NCI-H1436 treated with DMSO at 0.1 percent for 48 hours (cell line): ENCODE measurements at places on chromosomes 2 and 18.

DNA sequence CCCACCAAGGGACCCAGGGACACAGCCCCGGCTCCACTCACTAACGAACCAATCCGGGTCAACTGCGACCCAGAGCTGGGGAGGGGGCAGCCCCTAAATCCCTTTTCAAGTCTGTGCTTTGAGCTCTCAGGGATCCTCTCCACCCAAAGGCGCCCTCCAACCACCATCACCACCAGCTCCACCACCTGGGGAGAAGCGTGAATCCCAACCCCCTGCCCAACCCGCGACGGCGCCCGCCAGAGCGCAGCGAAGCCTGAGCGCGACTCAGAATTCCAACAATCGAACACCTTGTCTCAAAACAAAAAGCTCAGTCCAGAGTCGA is 497 bp downstream of the DSC3 start:
- no peak for DNase-seq

DNA sequence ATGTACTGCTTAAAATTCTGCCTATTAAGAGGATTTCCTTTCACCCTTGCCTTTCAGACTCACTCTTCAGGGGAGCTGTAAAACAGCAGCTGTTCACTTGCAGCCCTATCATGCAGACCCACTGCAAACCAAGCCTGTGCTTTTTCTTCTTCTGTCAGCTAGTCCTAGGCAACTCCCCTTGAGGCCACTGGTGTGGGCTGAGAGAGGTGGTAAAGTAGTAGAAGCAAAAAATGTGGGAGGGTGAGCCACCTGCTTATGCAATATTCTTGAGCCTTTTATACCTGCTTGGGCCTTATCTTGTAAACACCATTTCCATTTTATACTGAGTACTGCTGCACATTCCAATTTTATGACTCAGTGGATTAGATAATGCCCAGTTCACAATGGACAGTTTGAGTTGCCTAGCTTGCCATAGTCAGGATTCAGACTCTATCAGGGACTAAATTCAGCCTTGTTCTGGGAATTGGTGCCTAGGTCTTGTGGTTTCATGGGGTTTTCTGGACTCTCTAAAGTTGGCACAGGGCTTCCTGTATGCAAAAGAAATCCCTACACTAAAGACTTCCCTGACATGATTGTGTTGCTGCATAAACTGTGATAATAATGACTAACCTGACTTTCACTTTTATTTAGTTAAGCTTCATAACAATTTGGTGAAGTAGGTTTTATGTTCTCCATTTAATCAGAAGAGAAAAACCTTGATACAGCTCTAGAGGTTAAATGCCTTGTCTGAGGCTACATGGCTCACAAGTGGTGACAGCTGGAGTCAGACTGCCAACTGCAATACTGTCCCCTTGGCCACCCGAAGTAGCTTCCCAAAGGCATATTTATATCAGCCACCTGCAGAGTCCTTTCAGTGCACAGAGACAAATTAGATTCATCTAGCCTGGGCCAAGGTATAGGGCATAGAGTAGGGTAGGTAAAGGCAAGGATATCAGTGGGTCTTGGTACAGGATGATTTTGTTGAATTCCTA is 47.4 kb upstream of the KDM3A start:
- no peak for DNase-seq

DNA sequence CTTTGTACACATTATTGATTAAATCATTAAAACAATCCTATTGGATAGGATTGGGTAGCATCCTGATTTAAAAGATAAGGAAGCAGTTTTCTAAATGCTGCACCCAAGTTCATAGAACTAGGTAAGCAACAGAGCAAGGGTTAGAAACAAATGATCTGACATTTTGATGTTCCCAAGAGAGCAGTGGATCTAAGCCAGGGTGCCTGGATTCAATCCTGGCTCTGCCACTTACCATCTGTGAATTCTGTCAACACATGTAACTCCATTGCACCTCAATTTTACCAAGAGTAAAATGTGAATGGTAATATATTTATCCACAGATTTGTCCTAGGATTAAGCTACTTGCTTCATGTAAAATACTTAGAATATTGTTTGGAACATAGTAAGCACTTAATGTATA is 982.6 kb upstream of the FANCL start:
- no peak for DNase-seq

GRCh38 chr18:47838396-47838795 is 92.1 kb downstream of the SMAD2 start:
- no peak for DNase-seq

GRCh38 chr18:48417985-48418384 is 8.8 kb upstream of the ZBTB7C start:
- no peak for DNase-seq

GRCh38 chr2:120343433-120344105 is 2.4 kb upstream of the INHBB start:
- DNase-seq: no peak

DNA sequence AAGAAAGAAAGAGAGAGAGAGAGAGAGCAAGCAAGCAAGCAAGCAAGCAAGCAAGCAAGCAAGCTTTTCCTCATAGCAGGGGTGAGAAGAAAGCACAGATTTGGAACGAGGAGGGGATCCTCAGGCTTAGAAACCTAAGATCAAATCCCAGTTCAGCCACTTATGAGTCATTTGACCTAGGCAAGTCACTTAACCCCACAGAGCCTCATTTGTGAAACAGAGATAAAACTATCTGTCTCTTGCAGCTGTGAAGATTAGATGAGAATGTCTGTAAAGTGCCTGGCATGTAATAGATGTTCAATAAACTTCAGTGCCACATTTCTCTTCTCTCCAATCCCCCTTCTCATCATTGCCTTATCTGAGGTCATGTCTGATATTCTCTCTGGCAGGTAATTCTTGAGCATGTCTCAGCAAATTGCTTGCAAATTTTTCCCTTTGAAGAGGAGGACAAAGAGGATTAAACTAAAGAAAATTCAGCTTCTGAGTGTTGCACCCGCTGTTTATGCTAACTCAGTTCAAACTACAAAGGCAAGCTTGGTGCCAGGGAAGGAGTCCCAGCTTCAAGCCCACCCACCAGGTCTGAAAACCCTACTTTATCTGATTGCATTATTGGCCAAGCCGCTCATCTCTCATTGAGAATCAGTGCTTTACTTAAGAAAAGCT is 20.3 kb downstream of the ALK start:
- DNase-seq: no peak

- no peak for DNase-seq
Measured at GRCh38 chr2:138948070-138948539, 167.9 kb upstream of the NXPH2 start.

DNA sequence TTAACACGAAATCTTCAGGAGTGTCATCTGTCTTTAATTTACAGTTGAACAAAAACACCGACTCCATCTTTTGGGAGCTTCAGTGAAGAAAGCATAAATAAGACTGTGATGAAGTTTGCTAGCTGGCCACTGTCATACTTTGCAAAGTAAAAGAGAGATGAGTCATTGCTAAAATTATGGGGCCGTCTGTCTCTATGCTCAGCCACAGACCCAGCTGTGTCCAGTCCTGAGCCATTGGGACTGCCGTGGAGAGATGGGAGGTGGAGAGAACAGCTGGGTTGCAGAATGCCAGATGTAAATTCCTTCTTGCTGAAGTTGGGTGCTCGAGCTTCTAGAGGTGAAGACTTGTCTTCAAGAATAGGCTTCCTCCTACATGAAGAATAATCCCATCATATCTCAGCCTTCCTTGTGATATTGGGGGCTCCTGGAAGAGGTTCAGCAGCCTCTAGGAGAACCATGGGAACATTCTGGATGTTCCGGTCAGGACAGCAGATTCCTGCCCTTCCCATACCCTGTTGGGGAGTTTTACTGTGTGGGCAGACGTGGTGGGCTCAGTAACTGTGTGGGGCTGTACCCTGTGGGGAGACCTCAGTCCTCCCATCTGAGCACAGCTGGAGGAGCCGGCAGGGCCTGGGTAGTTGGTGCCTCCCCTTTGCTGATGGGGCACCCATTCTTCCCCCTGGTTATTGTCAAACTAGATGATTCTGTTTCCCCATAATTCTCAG is 71.1 kb downstream of the LDLRAD4 start:
- DNase-seq: no peak

DNA sequence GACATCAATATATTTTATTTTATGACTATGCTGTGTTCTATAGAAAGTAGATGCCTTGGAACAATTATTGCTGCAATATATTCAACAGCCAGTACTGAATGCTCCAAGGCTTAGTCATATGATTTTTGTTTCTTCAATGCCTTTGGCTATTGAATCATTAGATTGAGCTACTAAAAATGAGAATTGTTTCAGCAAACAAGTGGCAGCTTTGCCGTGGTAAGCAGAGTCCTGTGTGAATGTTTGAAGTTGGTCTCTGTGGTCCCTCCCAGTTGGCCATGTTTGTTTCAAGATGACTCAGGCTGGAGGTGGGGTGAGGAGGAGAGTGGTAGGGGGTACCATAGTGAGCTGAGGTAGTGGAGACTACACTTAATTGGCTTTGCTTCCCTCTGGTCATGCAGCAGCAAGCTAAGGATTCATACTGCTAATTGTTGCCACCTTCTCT is 198.6 kb upstream of the EPAS1 start:
- no peak for DNase-seq
